Fibroblast of lung (primary cell): ENCODE measurements at places on chromosomes 6 and 20. TPM values are rescaled to one million over a fixed set of nuclear protein-coding genes. Genes with fewer than 3 reads are reported as not detected.
A peak's percentile ranks its signal among the peaks of the same experiment; 100 is the strongest.

Gene PAK5
- not detected in 2 replicates for total RNA-seq

Gene REPS1
- total RNA-seq: 21.3 and 28.2 TPM in 2 replicates

Gene FKBP1A
- total RNA-seq: 71.4 and 120 TPM in 2 replicates

Gene LTB
- total RNA-seq: not detected in 2 replicates

Gene GMDS
- total RNA-seq: 8.5 and 12.7 TPM in 2 replicates

Gene TCF15
- total RNA-seq: not detected in 2 replicates

Gene NMBR
- total RNA-seq: under 0.01 TPM in 1 of 2 replicates, not detected in the other

Gene WFDC8
- not detected in 2 replicates for total RNA-seq

Gene ZSWIM1
- total RNA-seq: 3.1 and 4.5 TPM in 2 replicates

Gene C20orf141
- not detected in 2 replicates for total RNA-seq

Gene RNF182
- total RNA-seq: 2.5 and 2.6 TPM in 2 replicates

DNA sequence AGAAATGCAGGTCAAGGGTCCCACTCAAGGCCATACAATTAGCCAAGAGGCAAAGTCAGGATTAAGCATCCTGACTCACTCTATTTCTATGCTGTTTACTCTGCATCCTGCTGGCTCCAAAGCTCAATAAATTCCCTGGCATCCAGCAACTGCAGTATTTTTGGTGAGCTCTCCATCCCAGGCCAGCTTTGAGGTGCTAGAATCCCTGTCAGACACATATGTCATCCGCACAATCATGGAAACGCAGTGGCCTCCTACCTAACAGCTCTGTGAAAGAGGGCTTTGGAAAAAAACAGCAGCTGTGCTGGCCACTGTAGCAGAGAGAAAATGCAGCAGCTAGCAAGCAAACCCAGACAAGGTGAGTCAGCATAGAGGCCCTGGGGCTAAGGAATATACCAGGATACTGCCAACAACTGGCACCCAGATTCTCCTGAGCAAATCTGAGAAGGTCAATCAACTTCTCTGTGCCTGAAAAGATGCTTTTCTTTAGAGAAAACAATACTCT is 58.4 kb downstream of the ANKEF1 start:
- DNase-seq: peak; percentile 84

DNA sequence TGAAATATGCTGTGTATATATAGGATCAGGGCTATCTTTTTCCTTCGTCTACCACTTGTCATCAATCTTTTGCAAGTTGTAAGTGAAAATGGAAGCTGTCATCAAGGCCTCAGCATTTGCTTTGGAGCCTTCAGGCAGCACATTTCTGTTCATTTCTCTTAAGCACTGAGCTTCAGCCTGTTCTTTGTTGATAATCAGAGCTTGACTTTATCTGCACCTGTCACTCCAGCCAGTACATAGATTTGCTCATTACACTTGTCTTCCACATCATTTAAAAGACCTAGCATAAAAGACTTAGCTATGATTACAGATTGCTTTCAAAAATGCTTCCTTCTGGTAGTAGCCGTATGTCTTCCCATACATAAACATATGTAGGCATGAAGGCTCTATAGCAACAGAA is 189.8 kb upstream of the GRIK2 start:
- DNase-seq: no peak

- no peak for DNase-seq
Observed at GRCh38 chr6:158165919-158166416, 2.1 kb downstream of the SERAC1 start.

- DNase-seq: no peak
Observed at GRCh38 chr6:1860756-1861348, 251.1 kb downstream of the FOXC1 start.

- DNase-seq: no peak
Observed at GRCh38 chr6:3366596-3367413, 90.0 kb downstream of the SLC22A23 start.

DNA sequence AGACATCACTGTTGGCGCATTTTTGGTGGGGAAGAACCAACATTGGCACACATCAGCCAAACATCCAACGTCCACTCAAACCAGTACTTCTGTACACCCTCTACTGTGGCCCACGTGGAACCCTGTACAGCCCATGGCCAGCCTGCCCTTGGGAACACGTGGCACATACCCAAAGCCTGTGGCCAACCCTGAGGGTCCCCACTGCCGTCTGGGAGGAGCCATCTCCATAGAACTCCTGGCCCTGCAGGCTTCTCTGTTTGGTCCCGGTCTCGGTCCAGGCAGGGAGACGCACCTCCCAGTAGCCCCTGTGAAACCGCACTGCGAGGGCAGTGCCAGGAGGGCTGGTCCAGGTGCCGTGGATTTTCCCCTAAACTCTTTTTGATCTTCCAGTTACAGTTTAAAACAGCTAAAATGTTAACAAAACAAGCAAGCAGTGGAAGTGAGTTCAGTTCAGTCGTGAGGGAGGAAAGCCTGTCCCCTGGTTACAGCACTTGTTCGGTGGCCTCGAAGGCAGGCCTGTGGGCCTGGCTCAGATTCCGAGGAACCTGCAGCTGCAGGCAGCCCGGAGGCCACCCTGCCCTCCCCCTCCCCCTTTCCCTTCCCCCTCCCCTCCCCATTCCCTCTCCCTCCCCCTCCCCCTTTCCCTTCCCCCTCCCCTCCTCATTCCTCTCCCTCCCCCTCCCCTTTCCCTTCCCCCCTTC is 233.7 kb downstream of the DLL1 start:
- no peak for DNase-seq

- no peak for DNase-seq
Observed at GRCh38 chr20:48002517-48002970, 217.3 kb upstream of the SULF2 start.

DNA sequence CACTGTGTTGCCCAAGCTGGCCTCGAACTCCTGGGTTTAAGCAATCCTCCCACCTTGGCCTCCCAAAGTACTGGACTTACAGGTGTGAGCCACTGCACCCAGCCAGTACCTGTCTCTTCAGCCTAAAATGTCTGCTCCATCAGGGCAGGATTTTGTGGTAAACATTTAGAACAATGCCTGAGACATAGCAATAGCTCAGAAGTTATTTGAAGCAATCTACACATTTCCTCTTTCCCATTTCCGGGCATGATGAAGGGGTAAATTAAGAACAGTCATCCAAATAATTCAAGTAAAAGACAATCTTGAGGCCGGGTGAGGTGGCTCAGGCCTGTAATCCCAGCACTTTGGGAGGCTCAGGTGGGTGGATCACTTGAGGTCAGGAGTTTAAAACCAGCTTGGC is 69.0 kb upstream of the ZNF217 start:
- no peak for DNase-seq

DNA sequence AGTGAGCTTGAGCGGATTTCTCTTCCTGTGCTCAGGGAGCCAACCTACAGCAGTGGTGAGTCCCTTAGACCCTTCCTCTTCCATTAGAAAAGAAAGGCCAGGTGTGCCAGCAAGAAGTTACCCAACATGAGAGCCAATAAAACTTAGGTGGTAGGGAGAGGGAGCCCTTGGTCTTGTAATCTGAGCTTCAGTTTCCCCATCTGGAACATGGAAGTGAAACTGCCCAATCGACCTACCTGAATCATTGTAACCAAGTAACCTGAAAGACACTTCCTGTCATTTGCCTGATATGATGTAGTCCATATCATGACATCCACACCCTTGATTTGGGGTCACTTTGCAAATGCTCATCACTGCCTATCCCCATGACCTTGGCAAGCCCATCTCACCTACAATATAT is 66.4 kb downstream of the MDGA1 start:
- no peak for DNase-seq

GRCh38 chr20:23995905-23996666 is 7.5 kb upstream of the GGTLC1 start:
- DNase-seq: peak; percentile 4

DNA sequence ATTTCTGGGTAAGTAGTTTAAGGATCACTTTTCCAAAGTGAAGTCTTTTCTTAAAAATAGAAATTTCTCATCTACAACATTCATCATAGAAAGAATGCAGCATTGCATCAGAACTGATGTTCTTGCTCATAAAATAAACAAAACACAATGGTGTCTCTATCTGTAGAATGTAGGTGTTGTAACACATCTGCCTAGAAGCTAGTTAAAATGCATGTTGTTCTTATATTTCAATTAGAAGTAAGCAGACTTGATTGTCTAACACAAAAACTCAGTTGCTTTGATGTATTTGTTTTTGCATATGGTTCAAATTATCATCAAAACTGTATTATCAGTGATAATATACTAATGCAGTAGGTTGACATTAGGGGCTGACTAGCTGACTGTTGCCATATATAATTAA is 654.7 kb upstream of the FLRT3 start:
- DNase-seq: peak; percentile 2

DNA sequence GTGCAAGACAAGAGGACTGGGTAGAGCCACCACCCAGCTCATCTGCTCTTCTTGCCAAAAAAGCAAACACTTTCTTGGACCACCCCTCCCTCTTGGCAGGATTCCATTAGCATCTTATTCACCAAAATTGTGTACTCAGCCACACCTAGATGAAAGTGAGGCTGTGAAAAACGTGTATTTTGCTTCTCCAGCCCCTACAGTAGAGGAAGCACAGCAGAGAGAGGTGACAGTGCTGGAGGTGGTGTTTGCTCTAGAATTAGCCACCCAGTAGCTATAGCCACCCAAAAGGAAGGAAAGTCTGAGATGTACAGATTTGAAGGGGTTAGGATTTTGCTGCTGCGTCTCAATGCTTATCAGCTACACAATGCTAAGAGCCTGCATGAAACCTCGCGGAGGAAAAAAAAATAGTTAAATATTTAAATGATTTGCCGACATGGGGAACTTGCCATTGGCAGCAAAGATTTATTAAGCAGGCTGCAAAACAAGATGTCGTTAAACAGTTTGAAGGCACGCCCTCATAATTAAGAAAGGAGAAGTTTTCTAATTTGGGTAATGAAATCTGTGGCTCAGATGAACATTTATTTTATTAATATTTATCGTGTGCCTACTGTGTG is 287.3 kb downstream of the ZNF217 start:
- no peak for DNase-seq

DNA sequence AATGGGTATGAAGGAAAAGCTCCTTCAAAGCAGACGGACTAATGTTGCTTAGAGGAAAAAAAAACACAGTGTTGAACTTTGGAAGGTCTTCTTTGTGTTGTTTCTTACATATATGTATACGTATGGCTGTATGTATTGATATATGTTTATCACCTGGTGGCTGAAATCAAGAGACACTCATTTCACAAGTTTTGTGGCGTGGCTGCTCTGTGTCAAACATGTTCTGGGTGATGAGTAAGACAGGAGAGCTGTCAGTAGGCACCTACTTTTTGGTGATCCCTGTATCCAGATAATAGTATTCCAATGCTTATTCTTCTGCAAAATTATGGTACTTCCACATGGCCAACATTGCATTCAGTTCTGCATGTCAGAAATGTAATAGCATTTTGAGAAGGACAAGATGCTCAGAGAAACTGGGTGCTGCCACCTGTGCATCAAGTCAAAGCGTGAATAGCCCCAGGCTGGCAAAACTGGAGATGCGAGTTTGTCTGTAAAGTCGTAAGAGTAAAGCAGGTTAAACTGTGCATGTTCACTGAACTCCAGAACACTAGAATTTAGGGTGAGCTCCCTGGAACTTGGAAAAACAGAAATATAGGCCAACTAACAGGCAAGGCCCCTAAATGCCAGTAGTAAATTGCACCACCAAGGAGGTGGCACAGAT is 67.9 kb downstream of the ARMC2 start:
- DNase-seq: no peak

DNA sequence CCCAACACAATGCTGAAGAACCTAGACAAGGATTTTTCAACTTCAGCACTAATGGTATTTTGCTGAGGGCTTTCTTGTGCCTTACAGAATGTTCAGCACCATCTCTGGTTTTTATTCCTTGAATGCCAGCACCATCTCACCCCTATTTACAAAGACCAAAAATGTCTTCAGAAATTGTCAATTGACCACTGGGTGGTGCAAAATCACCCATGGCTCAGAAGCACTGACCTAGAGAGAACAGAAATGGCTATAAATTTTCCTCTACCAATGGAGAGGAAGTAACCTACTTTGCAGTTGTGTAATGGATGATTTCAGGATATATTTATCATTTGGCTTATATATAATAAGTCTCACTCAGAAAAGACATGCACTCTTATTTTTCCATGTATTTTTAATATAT is 431.0 kb upstream of the IRAK1BP1 start:
- DNase-seq: peak; percentile 34

DNA sequence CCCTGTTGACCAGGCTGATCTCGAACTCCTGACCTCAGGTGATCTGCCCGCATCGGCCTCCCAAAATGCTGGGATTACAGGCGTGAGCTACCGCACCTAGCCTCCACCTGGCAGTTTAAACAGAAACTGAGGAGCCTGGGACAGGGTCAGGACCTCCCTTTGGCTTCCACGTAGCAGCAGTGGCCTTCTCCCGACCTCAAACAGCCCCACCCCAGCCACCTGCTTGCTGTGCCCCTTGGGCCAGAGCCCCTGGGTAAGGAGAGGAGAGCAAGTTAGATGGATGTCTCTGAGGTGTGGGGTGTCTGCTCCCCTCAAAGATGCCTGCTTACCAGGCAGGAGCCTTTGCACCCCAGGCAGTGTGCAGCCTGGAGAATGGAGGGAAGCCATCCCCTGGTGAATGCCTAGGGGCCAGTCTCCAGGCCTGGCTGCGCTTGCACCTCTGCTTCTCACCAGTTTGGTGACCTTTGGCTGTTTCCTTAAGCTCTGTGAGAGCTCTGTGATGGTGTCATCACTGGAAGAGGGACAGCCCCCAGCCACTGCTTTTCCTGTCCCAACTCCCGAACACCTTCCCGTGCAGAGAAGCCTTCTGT is 42.1 kb upstream of the MDFI start:
- no peak for DNase-seq

- DNase-seq: peak; percentile 94
Observed at GRCh38 chr20:41177636-41178035, 40.3 kb downstream of the PLCG1 start.
